ENCODE measurements at places on chromosomes 11 and 22.

DNA sequence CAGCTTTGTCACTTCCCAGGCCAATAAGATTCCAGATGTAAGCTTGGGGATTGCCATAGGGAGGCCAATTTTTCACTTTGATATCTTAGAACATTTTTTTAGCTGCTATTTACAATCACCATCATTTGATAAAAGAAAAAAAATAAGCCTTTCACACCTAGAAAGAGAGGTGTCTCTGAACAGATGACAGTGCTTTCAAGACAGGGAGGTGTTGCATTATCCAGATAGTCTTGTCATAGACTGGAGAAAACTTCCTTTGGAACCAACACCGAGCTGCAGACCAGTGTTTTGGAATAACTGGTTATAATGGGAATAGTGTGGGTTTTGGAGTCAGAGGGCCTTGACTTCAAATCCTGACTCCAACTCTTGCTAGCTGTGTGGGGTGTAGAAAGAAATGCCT lies 101.0 kb downstream of the SLC1A2 start:
- no peak for DNase-seq

DNA sequence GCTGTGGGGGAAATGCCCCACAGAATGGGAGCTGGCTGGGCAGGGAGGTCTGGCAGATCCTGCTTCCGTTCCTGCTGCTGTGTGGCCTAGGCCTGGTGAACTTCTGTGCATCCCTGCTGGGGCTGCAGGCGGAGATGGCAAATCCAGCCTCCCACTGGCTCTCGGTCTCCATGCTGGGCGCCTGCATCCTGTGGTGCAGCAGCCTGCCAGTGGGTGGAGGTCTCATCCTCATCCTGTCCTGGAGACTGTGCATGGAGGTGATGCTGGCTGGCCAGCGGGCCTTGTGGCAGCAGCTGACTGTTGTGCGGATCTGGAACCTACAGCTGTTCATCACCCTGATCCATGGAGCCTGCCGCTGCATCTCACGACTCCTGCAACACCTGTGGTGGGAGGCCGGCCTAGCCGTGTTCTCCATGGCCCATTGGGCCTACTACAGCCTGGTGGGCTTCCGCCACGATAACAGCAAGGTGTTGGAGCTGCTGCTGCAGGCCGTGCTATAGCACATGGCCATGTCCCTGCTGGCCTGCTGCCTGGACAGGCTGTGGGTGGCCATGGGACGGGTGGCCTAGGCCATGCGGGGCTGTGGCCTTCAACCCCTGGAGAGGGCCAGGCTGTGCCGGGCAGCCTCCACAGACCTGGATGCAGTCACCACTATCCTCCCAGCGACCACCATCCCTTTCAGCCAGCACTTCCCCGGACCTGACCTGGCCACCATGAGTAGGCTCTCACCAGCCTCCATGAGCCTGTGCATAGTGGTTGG lies 8.8 kb upstream of the RPL3 start:
- no peak for DNase-seq

- DNase-seq = no peak
These were observed 44.0 kb upstream of the WT1 start for GRCh38 chr11:32479291-32479690.

GRCh38 chr22:36299911-36300310 lies 47.0 kb downstream of the APOL1 start:
- DNase-seq = no peak

- no peak for DNase-seq
These were observed 18.7 kb downstream of the SCUBE2 start for GRCh38 chr11:9072626-9073176.

GRCh38 chr11:44726283-44727113 lies at the start of gene TSPAN18:
Gene TSPAN18 (plus strand): TSS chr11:44726962. CDS start chr11:44906417, 179,455 bp downstream.
- peak; percentile 53 for DNase-seq

Measured in glutamatergic neuron (in vitro differentiated cells).